Activated CD8-positive, alpha-beta memory T cell treated with anti-CD3 and anti-CD28 coated beads for 1 hour (primary cell): ENCODE measurements at places on chromosomes 3 and 15.

DNA sequence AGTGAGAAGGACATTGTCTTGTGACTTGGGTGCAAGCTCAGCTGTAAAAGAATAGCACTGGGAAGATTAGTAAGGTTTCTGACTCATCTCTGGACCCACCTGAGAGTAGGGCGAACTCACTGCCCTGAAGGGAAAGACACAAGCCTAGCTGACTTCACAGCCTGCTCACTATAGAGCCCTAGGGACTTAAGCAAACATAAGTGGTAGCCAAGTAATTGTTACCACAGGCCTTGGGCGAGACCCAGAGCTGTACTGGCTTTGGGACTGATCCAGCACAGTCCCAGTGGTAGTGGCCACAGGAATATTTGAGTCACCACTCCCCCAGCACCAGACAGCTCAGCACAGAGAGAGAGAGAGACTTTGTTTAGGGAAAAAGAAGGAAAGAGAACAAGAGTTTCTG lies 429.9 kb downstream of the TBL1XR1 start:
- no peak for DNase-seq

DNA sequence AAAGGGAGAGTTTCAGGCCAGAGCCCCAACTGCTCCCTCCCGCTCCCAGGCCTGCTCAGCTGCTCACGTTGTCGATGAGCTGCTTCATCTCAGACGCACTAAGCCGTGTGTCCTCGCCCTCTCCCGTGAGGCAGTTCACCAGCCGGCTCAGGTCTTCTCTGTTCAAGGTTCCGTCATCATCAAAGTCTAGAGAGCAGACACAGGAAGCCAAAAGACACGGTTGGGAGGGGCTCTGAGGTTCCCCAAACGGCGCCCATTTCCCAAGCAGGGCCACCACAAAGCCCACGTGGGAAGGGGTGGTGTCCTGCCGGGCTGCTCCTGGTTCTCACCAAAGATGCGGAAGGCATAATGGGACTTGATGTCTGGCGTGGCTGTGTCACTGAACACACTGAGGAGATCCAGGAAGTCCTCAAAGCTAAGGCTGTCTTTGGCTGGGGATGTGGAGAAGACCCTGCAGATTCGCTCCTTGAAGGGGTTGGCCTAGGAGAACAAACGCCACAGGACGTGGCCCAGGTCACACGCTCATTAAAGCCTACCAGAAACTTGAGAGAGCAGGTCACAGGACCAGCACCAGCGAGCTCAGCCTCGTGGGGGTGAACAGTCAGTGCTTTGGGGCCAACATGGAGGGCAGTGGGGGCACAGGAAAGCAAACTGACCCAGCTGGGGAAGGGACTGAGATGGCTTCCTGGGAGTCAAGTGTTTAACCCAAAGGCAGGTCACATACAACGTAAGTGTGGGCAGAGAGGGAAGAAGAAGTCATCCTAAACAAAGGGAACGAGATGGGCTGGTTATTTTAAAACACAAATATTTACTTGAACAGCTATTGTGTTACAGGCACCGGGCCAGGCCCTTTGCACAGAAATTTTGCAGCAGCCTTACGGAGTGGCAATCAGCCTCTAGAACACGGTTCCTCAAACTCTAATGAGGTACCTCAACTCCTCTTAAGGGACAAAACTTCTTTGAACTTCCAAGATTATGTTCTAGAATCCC lies 2.4 kb downstream of the CIB1 start:
- peak; percentile 60 for DNase-seq

GRCh38 chr3:108394563-108394962 lies 98.2 kb downstream of the HHLA2 start:
- DNase-seq, result no peak

DNA sequence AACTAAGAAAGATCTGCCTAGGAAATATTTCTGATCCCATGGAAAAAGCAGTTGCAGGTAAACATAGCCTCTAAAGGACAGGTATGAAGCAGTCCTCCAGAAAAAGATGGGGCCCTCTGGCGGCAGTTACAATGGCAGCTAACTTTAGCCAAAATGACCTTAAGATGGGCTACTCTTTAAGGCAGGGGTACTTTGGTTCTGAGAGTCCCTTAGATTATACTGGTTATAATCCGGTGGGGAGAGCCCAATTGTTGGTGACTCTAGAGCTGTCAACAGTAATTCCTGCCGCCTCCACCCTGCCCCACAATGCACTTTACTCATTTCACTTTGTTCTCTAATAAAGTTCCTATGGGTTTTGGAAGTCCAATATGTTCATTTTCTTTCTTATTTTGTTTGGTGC lies 412.8 kb upstream of the WNT5A start:
- no peak for DNase-seq
